ENCODE measurements at places on chromosomes 3 and 15.

DNA sequence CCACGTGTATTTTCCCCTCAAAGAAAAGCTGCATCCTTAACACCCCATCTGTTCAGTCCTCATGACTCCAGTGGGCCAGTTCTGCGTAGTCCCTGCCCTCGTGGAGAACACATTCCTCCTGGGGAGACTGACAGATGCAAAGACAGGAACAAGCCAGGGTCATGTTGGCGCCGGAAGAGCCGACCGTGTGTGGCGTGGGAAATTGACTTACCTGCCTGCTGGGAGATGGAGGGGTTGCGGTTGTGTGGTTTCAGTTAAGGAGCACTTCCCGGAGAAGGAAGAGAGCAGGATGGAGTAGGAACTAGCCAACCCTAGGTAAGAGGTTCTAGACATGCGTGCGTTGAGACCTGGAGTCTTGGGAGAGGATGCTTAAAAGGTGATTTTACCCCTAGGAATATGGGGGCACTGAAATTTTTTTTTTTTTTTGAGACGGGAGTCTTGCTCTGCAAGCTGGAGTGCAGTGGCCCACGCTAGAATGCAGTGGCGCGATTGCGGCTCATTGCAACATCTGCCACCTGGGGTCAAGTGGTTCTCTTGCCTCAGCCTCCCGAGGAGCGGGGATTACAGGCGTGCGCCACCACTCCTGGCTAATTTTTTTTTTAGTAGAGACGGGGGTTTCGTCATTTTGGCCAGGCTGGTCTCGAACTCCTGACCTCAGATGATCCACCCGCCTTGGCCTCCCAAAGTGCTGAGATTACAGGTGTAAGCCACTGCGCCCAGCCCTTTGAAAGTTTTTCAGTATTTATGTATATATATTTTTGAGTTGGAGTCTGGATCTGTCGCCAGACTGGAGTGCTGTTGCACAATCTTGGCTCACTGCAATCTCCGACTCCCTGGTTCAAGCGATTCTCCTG is 1.4 kb downstream of the VHL start:
- DNase-seq: peak; percentile 14

GRCh38 chr3:108907194-108907593 is 46.5 kb downstream of the GUCA1C start:
- DNase-seq: no peak

DNA sequence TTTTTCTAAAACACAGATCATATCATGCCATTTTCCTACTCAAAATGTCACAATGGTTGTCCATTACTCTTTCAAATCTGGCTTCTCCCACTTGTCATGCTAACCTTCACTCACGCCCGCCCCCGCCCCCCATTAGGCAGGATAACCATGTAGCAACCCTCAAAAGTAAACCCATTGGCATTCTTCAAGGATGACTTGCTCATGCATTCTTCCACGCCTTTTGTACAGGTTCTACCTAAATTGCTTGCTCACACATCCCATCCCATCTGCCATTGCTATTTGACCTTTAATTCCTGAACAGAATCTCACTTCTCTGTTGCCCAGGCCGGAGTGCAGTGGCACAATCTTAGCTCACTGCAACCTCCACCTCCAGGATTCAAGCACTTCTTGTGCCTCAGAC is 389.3 kb downstream of the MCTP2 start:
- DNase-seq: no peak

- DNase-seq: no peak
Measured at GRCh38 chr3:170047133-170047404, 9.3 kb downstream of the GPR160 start.

GRCh38 chr3:160447544-160447943 is 2.0 kb downstream of the TRIM59 start:
- DNase-seq: no peak

- no peak for DNase-seq
Measured at GRCh38 chr15:86236356-86237110, 156.9 kb downstream of the AGBL1 start.

- DNase-seq: no peak
Measured at GRCh38 chr15:92878593-92879053, 21.5 kb upstream of the CHD2 start.

DNA sequence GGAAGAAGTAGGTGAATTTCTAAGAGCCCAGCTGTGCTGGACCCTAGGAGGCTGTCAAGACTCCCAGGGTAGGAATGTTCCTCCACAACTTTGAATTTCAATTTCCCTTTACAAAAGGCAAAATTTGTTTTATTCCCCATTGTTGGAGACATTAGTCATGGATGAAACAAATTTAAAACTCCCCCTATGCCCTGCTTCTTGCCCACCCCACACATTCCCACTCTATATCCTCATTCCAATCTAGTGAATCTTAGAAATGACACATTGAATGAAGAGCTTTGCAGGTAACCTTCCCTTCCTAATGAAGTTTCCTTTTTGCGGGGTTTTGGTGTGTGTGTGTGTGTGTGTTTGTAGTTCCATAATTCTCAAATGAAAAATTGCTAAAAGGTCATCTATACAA is 72.6 kb downstream of the CCNL1 start:
- DNase-seq: no peak

GRCh38 chr15:60589728-60590127 is 110.8 kb upstream of the ICE2 start:
- DNase-seq: no peak

- DNase-seq: no peak
Measured at GRCh38 chr15:85443593-85444087, 63.2 kb downstream of the AKAP13 start.

DNA sequence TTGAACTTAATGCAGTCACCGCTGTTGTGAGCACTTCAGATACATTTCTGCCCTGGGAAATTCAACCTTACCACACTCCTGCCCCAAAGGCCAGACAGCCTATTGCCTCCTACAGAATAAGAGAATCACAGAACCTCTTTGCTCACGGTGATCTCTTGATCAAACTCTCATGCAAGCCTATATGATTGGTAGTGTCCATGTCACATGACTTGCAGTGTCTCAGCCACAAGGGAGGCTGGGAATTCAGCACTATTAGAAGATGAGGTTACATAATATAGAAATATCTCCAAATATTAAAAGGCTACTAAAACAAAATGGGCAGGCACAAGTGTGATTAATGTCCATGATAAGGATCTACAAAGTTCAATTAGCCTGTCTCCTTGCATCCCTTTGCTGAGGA is 3.8 kb upstream of the PCOLCE2 start:
- no peak for DNase-seq

- DNase-seq: no peak
Measured at GRCh38 chr3:55185380-55185779, 257.5 kb upstream of the LRTM1 start.

DNA sequence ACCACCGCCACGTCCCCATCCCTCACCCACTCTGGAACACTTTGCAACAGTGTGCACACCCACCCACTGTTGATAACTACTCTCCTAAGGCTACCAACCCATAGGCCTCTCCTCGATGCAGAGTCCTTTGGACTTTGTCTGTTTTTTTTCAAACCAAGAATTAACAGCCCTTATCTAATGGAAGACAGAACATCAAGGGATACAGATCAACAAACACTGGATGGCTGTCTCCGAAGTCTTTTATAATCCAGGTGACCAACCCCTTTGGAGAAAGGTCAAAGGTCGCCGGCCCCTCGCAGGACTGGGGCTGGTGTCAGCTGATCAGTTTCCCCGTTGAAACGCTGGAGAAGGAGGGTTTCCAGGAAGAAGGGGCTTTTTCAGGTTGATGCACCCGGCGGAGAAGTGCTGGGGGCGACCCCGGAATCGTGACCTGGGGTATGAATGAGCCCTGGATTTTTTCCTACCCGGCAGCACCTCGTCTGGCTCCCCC is 532 bp downstream of the B4GALT4 start:
- no peak for DNase-seq

DNA sequence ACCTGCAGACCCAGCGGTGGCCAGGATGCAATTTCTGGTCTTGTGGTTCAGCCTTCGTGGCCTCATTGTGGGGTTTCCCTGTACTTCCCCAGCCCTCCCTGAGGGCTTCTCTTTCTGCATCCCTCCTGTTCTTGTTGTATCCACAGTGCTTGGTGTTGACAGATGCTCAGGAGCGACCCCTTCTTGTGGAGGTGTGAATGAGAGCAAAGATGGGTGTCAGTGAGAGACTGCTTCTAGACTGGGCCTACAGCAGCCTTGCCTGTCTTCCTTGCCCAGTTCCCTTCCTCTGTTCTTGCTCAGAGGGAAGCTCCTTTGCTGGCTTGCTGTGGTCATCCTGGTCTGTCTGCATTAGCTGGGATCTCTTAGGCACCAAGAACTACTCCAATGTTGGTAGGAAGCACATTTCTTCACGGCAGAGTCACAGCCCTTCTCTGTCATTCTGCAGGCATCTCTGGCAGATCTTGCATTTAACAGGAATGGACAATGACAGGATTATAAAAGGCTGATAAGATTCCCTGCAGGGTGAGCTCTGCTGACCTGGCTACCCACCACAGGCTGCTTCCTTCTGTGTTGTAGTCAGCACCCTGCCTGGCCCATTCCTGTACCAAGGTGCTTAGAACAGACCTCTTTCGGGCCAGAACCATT is 317.8 kb upstream of the C2CD4B start:
- DNase-seq: no peak

GRCh38 chr3:107676469-107677309 is 153.9 kb downstream of the BBX start:
- DNase-seq: no peak

DNA sequence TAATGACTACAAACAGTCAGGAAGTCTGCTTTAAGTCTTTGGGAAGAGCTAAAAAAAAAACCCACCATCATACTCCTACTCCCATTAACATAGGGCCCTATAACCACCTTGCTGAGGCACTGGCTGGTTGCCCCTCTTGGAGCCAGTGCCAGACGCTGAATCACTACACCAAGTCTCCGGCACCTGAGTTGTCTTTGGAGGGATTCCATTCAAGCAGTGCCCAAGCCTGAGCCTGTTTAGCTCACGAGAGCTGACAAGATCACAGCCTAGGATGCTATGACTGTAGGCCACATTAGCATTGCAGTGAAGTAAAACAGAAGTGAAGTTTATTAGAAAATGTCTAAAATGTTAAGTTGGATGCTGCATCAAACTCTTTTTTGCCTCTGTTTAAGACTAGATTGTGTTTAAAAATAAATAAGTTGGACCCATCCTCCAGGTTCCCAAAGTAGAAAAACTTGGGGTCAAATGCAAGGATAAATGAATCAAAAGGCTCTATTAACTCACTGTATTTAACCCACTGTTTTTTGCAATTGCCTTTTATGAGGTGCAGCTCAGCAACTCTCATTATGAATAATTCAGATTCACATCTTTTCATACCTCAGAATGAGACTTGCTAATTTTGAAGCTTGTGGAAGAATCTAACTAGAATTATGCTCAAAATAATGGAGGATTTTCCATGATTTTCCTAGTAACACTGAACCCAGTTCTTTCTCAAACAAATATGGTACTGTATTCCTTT is 461.9 kb downstream of the FOXP1 start:
- DNase-seq: no peak

- DNase-seq: no peak
Measured at GRCh38 chr3:34185301-34185700, 386.9 kb downstream of the PDCD6IP start.

GRCh38 chr15:69194025-69194827 is 33.8 kb downstream of the GLCE start:
- no peak for DNase-seq

DNA sequence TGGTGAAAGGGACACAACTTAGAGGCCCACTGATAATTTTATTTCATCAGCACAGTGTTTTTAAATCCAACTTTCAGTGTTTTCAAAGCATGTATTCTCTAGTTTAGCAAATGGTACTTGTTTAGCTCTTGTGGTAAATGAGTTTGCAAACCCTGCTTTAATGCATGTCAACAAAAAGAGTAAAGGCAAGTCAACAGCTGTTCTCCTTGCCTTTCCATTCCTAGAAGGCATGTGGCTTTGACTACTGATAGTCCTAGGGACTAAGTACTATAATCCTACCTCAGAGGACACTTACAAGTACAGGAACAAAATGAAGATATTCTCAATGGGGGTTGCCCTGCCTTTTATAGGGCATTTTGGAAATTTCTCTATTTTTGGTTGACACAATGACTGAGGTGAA is 13.1 kb downstream of the NPTN start:
- no peak for DNase-seq

DNA sequence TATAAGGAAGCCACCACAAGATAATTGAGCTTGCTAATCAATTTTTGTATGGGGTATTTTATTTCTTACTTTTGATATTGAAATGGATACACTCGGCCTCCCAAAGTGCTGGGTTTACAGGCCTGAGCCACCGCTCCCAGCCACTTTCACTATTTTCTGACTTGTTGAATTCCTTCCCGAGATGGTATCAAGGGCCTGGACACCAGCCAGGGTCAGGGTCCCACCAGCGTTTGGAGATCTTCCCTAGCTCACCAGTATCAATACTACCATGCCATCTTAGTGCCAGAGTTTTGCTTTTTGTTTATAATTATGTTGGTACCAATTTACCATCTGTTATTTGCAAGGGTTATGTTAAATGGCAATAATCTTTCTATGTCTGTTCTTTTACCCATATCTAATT is 5.5 kb upstream of the SELENOT start:
- DNase-seq: no peak

GRCh38 chr15:77548589-77549557 is 83.8 kb downstream of the LINGO1 start:
- no peak for DNase-seq

DNA sequence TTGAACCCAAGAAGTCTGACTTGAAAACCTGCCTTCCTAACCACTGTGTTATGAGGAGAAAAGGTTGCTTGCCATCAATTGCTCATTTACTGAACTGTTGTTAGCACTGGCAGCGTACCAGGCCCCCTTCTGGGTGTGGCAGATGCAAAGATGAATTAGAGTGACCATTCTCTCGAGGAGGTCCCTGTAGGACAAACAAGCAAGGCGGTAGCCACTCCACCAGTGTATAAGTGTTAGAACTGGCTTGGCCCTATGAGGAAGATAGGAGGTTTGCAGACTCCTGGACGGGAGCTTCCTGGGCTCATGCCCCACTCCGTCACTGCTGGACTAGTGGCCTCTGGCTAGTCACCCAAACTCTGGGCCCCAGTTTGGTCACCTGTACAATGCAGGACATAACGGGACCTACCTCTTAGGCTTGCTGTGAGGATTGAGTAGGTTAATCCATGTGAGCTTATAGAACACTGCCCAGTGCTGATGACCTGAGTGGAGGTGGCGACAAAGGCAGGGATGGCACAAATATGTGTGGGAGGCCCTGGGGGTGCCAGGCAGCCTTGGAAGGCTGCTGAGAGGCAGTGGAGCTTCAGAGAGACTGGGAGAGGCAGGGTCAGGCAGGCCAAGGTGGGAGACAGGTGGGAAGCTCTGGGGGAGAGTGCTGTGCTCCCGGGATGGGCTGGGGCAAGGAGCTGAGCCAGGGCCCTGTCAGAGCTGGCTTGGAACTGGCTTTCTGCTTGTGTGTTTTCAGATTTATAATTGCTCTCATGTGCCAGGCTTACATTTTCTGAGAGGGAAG is 145.9 kb downstream of the DNAJB8 start:
- DNase-seq: no peak

DNA sequence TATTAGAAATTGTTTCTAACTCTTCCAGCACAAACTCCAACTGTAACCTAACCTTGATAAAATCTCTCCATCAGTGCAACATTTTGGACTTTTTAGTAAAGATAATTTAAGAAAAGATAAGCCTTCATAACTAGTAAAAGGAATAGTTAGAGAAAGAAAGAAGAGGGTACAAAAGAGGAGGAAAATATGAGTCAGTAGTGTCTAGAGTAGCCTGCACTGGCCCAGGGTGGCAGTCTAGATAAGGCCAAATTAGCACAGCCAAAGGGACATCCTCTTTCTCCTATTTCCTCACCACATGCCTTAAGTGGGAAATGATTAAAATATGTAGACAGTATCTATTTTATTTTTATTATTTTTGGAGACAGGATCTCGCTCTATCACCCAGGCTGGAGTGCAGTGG is 3.7 kb downstream of the PROS1 start:
- DNase-seq: no peak

GRCh38 chr3:17047894-17048293 is 163.1 kb downstream of the PLCL2 start:
- no peak for DNase-seq

- DNase-seq: no peak
Measured at GRCh38 chr15:33985751-33986150, 17.5 kb downstream of the CHRM5 start.

Measured in activated naive CD4-positive, alpha-beta T cell treated with Interleukin-2 at 50 U/mL for 16 hours (primary cell).